Activated CD8-positive, alpha-beta memory T cell treated with anti-CD3 and anti-CD28 coated beads, Interleukin-2, amount 10 ng/mL, durations not matched to agents 7 days and 5 days (primary cell): ENCODE measurements at places on chromosomes 3 and 15.

DNA sequence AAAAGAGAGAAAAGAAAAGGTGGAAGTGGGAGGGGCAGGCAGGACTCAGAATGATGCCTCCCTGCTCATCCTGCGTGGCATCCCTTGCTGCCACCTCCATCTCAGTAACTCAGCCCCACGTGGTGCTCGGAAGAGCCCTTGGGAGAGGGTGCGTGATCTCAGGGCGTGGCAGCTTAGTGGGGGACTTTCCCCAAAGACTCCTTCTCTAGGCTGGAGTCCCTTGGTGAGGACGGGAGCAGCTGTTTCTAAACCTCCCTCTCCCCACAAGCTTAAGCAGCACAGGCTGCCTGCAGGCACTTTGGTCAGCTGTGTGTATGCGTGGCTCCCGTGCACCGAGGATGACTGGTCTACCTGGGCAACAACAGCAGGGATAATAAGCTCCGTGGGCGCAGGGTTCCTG, 7.4 kb upstream of the ANPEP start:
- DNase-seq, result no peak

GRCh38 chr3:194133661-194134230, 2.2 kb upstream of the HES1 start:
- no peak for DNase-seq

DNA sequence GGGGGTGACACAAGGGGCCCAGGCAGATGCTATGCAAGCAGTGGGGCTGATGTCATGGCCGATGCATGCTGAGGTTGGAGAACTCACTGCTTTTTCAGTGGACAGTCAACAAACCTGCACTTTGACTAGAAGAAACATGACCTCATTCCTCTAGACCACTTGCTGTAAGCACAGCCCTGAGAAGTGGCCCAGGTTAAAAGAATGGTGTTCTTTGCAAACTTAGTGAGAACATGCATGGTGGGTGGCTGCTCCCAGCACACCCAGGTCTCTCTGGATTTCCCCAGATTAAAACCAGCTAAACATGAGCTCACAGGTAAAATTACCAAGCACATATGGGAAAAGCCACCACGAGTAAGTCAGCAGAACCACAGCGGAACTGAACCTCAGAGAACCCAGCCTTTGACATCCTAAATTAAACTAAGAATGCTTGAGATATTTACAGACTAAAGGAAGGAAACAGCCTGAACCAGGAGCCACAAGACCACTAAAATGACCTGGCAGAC, 15.5 kb downstream of the DLEC1 start:
- peak; percentile 50 for DNase-seq

- no peak for DNase-seq
Observed at GRCh38 chr15:80099241-80099640, 39.8 kb downstream of the ZFAND6 start.

GRCh38 chr3:12148183-12148940, 10.3 kb downstream of the TIMP4 start:
- DNase-seq, result no peak

GRCh38 chr3:116069024-116069423, 376.3 kb downstream of the LSAMP start:
- no peak for DNase-seq
